Left forelimb (tissue), 1 donor: ENCODE measurements at places on chromosomes 7 and 10.

GRCh38 chr10:70354100-70354499 lies 28.3 kb downstream of the LRRC20 start:
- no peak for DNase-seq

DNA sequence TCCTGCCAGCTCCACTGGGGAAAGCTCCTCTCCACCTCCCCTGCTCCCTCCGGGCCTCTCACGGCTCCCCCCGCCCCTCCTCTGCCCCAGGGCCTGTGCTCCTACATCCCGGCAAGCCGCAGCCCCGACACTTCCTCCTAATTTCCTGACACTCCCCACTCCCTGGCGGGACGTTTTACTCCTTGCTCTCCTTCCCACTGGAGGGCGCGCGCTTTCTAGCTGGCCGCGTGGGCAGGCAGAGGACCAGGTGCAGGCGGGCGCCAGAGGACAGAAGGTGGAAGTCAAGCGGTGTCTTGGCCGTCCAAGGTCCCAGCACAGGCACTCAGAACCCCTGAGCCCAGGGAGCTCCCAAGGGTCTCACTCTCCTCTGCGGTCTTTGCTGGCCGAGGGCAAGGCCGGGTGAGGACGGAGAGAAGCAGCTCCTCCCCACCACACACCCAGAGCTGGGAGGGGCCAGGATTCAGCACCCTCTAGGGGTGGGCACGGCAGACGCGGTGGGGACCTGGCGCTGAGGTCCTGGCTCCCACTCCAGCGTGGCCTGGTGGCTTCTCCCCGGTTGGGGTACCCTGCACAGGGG lies 19.1 kb downstream of the ADAM8 start:
- no peak for DNase-seq

GRCh38 chr10:13054844-13055243 lies 45.1 kb upstream of the OPTN start:
- DNase-seq: no peak

DNA sequence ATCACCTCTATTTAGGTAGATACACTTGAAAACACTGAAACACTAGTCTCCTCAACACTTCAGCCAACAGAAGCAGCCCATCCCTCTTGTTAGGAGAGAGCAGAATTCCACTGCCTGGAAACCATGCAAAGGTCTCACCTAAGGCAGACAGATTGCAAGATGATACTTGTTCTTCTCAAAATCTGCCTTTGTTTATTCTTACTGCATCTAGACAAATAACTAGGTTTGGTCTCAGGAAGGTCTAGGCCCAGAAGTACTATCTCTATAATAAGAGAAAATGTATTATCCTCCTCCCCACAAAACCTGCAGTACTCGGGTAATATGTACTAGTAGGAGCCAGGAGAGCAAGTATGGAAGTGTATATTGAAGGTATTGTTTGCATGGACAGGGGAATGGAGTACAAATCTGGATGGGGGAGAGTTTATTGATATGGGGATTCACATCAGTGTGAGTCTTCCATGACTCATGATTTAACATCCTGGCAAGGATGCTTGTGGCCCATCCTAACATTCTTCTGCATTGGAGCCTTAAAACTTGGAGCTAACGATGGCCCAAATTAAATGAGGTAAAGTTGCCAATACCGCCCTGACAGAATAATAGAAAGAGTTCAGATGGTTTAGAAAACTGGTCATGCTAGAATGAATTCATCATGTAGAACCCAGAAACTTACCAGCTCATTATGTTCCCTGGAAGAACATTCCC lies 109.2 kb downstream of the EPC1 start:
- no peak for DNase-seq

GRCh38 chr10:31346953-31347352 lies 27.9 kb downstream of the ZEB1 start:
- DNase-seq: no peak

GRCh38 chr10:121064491-121064890 lies 213.3 kb downstream of the WDR11 start:
- no peak for DNase-seq
